Fibroblast of upper back skin (primary cell): ENCODE measurements at places on chromosomes 7 and 10.
A peak's percentile ranks its signal among the peaks of the same experiment; 100 is the strongest.

GRCh38 chr7:35399840-35400239 is 145.9 kb upstream of the TBX20 start:
- no peak for DNase-seq

DNA sequence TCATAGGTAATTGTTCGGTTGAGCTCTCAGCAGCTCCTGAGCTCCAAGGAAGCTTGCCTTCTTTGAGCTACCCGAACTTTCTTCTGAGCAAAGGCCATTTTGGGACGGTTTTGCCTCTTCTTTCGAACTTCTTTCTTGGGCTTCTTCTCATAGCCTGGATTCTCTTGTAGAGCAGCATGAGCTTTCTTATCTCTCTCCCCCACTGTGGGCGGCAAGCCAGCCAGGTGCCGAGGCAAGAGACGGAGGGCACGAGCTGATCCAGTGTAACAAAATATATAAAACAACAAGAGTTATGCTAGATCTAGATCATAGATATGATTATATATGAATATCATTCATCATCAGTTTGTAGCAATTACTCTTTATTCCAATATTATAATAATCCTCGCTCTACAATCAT is 16.5 kb upstream of the KNDC1 start:
- no peak for DNase-seq

DNA sequence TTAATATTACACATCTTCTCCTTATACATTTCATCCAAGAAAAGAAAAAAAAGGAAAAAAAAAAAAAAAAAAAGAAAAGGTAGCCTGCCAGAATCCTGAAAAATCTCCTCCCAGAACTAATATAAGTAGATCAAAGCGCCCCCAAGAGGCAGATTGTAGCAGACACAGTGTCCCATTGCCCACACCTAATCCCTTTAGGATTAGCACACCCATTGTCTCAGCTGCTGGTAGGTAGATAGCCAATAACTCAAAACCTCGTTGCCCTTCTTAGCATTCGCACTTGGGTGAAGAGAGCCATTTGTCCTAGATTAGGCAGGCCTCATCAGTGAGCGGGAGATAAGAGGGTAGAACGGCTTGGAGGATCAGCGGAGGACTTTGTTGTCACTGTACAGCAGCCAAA is 100.2 kb upstream of the SORCS1 start:
- no peak for DNase-seq

- no peak for DNase-seq
These were observed 906.8 kb downstream of the CNTNAP2 start for GRCh38 chr7:147023440-147023839.

DNA sequence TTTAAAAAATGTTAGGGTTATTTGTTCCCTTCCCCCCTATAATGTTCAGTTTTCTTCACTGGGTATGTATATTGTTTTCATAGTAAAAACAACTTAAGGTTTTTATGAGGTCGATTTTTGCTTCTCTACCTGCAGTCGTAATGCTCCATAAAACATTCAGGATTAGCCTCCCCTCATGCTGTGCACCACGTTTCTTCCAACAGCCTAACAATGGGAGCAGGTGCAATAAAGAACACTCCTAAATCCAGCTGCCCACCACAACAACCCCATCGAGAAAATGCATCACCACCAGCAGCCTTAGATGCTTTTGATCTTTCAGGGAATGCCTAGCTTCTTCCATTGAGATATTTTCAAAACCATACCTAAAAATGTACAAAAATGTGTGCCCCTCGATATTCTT is 111.1 kb downstream of the ADAM12 start:
- DNase-seq: no peak

GRCh38 chr7:149498811-149499210 is 1.2 kb upstream of the ZNF746 start:
- DNase-seq: no peak

GRCh38 chr7:129127601-129128000 is 16.9 kb upstream of the TSPAN33 start:
- no peak for DNase-seq

DNA sequence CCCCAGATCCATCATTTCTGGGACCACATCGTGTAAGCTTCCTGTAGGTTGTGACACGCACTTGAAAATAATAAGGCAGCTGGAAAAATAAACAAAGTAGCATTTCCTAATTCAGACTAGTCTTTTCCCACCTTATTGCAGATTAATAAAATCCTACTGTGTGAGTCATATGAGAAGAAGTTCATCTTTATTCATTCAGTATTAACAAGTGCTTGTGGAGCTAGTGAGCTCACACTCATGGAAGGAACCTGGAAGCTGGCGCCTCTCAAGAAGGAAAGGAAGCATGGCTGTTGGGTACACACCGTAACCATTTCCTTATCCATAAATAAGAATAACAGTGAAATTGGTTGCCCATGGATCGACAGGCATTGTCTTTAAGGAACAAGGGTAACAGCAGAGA is 152.6 kb upstream of the PFKP start:
- DNase-seq: no peak

GRCh38 chr7:28433699-28434219 is 21.4 kb downstream of the CREB5 start:
- peak; percentile 67 for DNase-seq

DNA sequence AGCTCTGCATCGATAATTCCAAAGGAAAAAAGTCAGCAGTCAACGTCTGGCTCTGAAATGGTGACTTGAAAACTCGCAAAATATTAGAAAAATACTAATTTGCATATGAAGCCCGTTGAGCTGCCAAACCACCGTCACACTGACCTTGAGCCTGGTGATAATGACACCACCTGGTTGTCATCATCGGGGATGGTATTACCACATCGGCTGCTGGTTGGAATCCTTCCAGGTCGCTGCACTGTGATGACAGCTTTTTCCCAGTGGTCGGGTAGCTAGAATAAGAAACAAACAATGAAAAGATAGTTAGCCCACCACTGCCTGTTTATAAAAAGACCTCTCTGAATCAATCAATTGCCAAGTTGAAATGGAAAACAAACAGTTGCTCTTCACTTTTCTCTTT is 41.6 kb downstream of the LAMB1 start:
- DNase-seq: no peak

- DNase-seq: no peak
These were observed 12.3 kb upstream of the C10orf71 start for GRCh38 chr10:49286686-49287085.

GRCh38 chr10:46530249-46531186 is 25.9 kb downstream of the GPRIN2 start:
- peak; percentile 99 for DNase-seq

- no peak for DNase-seq
These were observed 11.8 kb downstream of the PON1 start for GRCh38 chr7:95312561-95312960.

DNA sequence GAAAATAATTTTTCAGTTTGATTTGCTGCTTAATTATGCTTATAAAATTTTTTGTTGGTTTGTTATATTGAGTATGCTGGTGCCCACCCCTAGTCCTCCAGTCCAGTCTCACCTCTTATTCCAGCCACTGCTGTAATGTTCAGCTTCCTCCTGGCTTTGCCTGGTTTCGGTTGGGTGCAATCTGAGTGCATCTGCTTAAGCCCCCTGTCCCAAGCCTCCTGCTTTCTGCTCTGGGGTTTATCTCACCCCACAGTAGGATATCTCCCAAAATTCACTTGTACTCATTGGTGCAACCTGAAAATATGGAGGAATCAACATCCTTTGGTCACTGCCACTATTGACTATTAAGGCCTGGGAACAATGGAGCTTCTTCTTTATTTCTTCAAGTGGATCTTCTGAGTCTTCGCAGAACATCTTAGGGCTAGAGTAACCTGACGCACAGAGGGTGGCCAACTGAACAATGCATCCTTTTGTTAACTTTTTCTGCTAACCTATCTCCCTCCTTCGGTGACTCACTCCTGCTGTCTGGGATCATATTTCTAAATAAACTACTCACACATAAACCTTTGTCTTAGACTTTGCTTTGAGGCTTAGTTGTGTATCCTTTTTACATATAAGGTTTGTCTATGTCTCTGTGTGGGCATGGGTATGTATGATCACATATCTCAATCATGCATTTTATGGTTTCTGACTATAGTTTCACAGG is 19.1 kb upstream of the SOSTDC1 start:
- DNase-seq: peak; percentile 14

GRCh38 chr7:50341724-50342123 is 37.2 kb downstream of the IKZF1 start:
- no peak for DNase-seq

DNA sequence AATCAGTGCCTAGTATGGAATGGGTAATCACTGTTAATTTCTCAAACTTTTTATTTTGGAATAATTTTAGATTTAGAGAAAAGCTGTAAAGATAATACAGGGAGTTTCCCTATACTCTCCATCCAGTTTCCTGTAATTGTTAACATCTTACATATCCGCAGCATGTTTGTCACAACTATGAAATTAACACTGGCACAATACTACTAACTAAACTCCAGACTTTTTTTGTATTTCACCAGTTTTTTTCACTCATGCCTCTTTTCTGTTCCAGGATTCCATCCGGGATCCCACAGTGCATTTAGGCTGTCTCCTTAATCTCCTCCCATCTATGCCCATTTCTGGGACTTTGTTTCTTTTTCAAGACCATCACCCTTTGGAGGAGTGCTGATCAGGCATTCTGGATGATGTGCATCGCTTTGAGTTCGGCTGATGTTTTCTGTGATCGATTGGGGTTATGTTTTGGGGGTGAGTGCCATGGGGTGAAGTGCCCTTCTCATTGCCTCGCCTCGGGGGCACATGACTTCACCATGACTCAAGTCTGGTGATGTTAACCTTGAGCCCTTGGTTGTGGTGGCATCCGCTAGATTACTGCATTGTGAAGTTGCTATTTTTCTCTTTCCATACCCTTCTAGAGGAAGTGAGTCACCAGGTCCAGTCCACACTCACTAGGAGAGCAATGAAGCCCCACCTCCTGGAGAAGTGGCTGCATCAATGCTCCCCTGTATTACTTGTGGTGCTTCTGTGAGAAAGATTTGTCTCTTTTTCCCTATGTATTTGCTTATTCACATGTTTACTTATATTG is 43.9 kb upstream of the GRB10 start:
- peak; percentile 76 for DNase-seq

- peak; percentile 46 for DNase-seq
These were observed 221.5 kb downstream of the INHBA start for GRCh38 chr7:41481353-41481752.

DNA sequence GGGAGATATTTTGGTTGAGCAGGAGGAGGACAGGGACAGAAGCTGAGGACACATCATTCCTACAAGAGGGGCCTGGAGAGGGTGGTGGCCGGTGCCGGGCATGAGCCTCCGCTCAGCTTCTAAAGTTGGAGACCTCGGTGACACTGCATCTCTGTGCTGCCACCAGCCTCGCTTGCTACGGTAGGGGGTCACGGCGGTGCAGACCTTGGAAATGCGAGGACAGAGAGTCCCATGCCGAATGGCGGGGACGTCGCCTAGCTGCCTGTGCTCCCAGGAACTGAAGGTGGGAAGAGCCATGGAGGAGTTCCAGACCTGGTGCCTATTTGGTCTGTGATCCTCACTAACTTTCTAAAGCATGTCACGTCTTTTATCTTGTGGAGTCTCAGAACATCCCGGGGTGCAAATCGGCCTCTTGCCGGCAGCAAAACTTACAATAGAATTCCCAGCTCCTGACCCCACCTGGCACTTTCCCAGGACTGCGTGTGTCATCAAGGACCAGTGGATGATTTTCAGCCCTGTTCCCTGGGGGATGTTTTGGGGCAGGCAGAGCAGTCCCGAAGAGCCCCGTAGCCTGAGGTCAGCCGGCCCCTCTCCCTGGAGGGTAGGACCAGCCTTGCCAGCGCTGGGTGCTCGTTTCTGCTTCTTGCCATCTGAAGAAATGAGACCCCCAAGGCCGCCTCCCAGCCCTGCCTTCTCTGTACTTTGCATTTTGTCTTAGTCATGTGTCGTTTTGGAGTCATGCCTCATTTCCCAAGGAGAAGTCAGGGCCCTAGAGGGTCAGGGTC is 205.8 kb upstream of the SHH start:
- DNase-seq: no peak

- peak; percentile 64 for DNase-seq
These were observed 115.6 kb downstream of the ATXN7L1 start for GRCh38 chr7:105760551-105761447.

- no peak for DNase-seq
These were observed 1.8 kb upstream of the OPN1SW start for GRCh38 chr7:128777156-128778123.

- DNase-seq: no peak
These were observed 235.4 kb downstream of the TRIL start for GRCh38 chr7:28722684-28723083.

- peak; percentile 44 for DNase-seq
These were observed 900 bp downstream of the MKLN1 start for GRCh38 chr7:131328377-131329175.

DNA sequence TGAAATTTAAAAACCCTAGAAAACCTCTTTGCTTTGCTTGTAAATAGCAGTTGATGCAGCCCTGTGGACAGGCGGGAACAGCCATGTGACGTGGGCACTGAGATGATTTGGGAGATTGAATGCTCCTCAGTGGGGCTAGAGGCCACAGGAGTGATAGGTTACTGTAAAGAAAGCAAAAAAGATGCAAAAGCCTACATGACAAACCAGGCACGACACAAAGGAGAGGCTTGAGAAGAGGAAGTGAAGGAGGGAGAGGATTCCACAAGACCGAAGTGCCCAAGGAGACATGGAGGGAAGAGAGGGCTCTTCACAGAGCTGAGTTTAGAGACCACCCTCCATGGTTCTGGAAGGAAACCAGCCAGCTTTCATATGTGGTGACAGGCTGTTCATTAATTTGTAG is 25.7 kb downstream of the IKZF1 start:
- no peak for DNase-seq

DNA sequence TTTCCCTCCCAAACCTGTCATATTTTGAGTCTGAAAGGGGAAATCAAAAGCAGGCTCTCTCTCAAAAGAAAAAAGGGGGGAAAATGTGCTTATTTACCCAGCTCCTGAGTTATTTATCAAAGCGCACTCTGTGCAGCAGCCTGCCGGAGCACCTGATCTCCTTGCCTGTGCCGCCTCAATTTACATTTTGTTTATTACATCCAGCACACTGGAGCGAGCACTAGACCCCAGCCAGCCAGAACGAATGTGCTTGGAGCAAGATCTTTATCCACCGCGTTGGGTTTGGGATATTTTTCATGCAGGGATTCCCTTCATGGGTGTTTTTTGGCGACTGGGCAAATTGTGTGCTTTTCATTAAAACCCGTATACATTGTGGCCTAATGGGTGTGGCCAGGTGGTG is 161.9 kb upstream of the INSYN2A start:
- no peak for DNase-seq

DNA sequence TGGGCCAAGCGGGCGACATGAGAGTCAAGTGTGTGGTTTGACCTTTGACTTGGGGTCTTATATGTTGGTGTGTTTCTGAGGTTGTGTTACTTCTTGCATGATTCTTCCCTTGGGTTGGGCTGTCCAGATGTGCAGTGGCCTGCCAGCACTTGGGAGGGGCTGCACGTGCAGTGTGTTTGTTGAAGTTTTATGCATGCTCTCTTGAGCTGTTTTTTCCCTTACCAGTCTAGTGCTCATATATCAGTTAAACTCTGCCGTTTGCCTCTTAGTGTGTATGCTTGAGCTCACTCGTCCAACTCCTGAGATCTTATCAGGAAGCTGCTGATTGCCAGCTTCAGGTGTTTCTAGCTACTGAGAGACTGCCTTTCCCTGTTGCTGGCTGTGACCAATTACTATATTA is 23.1 kb downstream of the SP4 start:
- DNase-seq: no peak

GRCh38 chr7:19175241-19175640 is 30.0 kb upstream of the FERD3L start:
- DNase-seq: no peak

- DNase-seq: no peak
These were observed 420.5 kb downstream of the RPS24 start for GRCh38 chr10:78454123-78454645.
